COLO829 (cell line): ENCODE measurements at places on chromosomes 13 and 19.

DNA sequence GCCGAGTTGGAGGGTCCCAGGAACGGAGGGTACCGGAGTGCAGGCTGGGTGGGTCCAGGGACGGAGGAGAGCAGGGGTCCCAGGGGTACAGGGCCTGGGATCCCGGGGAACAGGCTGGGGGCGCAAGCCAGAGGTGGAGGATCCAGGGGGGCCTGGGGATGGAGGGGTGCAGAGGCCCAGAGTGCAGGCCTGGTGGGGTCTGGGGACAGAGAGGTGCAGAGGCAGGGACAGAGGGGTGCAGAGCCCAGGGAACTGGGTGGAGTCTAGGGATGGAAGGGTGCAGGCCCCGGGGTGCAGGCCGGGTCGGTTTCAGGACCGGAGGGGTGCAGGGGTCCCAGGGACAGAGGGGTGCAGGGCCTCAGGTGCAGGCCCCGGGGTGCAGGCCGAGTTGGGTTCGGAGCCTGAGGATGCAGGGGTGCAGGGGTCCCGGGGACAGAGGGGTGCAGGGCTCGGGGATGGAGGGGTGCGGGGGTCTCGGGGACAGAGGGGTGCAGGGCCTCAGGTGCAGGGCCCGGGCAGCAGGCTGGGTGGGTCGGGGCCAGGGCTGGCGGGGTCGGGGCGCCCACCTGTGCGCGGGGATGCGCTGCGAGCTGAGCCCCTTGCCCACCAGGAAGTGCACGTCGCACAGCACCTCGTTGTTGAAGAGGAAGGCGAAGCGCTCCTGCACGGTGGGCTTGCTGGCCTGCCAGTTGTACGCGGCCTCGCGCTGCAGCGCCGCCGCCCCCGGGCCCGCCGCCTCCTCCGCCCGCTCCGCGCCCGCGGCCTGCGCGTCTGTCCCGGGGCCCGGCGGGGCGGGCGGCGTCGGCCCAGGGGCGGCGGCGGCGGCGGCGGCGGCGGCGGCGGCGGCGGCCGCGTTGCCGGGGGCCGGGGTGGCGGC lies 545 bp downstream of the BTBD2 start:
- peak; percentile 6 for DNase-seq

DNA sequence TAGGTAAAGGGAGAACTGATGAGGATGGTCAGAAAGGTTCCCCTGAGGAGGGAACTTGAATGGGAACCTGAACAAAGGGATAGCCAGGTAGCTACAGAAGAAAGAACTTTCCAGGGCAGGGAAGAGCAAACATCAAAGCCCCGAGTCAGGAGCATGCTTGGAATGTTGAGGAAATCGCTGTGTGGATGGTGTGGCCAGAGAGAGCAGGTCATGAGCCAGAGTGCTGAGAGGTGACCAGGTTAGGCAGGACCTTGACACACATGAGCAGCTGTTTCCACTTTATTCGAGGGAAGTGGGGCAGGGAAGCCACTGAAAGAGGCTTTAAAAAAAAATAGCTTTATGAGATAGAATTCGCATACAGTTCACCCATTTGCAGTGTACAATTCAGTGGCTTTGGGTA lies 4.4 kb downstream of the RAB8A start:
- DNase-seq, result no peak

DNA sequence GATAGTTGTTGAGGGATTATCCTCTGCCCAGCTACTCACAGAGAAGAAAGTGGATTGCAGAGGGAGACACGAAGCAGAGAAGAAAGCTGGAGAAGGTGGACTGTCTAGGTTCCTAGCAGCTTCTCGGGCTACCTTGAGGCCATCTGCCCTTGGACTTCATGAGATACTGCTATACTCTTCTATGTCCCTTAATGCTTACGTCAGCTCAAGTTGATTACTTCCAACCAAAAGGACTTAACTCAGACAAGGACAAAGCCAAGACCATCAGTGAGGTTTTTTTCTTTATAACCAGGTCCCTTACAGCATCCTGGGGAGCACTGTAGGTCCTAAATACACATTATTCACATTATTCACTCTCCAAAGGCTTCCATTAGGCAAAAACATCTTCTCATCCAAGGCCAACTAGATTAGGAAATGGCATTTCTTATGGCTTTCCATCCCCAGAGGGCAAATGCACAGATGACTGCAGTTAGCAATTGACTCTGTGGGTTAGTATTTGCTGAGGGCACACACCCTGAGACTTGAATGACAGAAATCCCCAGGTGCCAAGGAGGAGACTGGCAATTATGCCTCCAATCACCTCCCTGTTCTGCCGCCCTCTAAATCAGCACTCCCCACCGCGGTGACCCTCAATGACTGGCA lies 4.1 kb upstream of the UBE2L5 start:
- no peak for DNase-seq

GRCh38 chr13:103537616-103538015 lies 471.4 kb upstream of the SLC10A2 start:
- no peak for DNase-seq

GRCh38 chr19:51440846-51441409 lies 17.3 kb downstream of the SIGLEC8 start:
- DNase-seq, result no peak

- no peak for DNase-seq
Measured at GRCh38 chr19:17871878-17872250, at the start of gene SLC5A5. TSS of gene SLC5A5 (plus strand) at chr19:17871945. CDS start at chr19:17872320, 375 bp downstream.

- no peak for DNase-seq
Measured at GRCh38 chr19:38072776-38073750, 151.0 kb downstream of the DPF1 start.

GRCh38 chr13:52950436-52950956 lies 78.1 kb upstream of the OLFM4 start:
- no peak for DNase-seq

DNA sequence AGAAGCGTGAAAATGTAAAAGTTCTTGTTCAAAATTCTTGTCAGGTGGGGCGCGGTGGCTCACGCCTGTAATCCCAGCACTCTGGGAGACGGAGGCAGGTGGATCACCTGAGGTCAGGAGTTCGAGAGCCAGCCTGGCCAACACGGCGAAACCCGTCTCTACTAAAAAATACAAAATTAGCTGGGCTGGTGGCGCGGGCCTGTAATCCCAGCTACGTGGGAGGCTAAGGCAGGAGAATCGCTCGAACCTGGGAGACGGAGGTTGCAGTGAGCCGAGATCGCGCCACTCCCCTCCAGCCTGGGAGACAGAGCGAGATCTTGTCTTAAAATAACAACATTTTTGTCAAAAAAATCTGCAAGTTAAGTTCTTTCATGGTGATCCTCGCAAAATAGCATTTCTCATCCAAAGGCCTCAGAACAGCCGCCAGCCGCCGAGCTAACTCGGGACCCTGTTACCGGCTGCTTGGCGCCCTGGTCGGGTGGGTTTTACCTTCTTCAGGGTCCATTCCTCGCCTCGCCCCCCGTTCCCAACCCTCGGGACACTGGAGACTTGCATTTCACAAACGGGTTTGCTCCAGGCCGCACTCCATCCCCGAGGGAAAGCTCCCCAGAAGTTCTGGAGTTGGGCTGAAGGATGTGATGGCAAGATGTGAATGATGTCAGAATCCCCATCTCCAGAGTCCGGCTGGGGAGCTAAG lies 1.6 kb downstream of the LATS2 start:
- no peak for DNase-seq

DNA sequence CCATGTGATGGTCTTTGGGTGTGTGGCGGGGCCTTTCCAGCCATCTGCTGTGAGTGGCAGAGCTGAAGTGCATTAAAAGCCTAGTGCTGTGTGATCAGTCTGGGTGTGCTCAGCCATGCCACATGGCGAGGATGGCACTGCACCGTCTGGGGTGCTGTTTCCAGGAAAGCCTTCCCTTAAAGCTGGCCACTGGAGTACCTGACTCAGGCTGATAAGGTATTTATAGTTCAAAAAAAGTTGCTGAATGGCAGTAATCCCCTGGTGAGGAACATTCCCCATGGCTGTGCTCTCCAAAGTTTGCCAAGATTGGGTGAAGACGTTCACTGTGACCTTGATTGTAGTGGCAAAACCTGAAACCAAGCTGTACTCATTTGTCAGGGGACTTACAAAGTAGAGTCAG lies 6.0 kb downstream of the GPI start:
- DNase-seq, result no peak

DNA sequence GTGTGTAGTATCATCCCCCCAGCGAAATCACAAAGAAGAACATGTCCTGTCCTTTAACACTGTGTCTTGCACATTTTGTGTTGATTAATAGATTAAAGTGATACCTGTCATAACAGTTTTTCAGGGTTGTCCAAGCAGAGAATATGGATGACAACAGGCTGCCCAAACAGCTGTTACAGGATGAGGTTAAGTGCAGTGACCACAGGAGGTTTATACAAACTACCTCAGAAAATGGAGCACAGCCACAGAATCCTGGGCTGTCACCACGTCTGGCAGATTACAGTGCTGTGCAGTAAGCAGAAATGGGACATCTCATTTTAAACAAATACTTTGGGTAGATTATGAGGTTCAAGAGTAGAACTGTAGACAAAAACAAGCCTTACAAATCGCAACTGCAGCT lies 575.6 kb downstream of the DCT start:
- DNase-seq, result no peak

GRCh38 chr19:32465176-32465575 lies 59.6 kb downstream of the DPY19L3 start:
- DNase-seq, result no peak

DNA sequence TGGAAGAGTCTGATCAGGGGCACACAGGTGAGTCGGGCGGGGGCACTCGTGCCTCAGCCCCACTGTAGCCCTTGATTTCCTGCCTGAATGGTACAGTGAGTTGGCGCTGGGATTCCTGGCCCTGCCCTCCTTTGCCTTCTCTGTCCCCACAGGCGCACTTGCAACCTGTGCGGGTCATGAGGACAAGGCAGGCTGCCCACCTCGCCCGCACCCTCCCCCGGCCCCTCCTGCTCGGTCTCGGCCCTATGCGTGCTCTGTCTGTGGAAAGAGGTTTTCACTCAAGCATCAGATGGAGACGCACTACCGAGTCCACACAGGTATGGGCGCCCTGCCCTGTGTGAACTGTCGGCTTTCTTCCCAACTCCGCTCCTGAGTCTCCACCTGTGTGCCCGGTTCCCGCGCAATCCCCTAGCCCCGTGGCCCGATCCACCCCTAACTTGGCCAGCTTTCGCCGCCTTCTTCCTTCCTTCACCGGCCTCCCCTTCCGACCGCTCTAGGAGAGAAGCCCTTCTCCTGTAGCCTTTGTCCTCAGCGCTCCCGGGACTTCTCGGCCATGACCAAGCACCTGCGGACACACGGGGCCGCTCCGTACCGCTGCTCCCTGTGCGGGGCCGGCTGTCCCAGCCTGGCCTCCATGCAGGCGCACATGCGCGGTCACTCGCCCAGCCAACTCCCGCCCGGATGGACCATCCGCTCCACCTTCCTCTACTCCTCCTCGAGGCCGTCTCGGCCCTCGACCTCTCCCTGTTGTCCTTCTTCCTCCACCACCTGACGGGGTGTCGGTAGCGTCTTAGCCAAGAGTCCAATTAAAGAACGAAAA lies 1.6 kb upstream of the KMT2B start:
- DNase-seq, result peak; percentile 64

DNA sequence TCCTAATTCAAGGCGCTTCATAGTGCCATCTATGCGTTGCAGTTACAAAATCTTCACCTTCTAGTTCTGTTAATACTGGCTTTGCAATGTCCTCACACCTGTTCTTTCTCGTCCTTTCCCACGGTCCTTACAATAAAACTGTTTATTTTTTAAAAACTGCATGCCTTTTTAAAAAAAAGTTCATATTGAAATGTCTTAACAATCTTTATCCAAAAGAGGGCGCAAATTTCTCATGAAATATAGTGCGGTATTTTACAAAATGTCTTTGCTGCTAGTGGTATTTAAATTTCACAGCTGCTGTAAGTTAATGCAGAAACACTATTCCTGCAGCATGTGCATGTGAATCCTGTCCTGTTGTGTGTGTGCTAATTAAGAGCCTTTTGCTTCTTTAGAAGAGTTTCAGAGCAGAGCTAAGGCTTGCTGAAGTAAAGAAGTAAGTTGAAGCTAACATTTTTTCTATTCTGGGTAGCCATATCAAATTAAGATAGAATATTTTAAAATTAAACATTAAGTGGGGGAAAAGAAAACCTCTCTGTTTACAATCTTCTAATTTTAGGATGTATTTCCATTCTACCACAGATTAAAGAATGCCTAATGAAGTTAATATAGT lies 15.8 kb upstream of the CLDN10 start:
- DNase-seq, result no peak

- DNase-seq, result no peak
Measured at GRCh38 chr13:78881751-78882150, 222.8 kb upstream of the OBI1 start.

GRCh38 chr13:113798200-113798811 lies 39.3 kb downstream of the TMEM255B start:
- DNase-seq, result no peak

DNA sequence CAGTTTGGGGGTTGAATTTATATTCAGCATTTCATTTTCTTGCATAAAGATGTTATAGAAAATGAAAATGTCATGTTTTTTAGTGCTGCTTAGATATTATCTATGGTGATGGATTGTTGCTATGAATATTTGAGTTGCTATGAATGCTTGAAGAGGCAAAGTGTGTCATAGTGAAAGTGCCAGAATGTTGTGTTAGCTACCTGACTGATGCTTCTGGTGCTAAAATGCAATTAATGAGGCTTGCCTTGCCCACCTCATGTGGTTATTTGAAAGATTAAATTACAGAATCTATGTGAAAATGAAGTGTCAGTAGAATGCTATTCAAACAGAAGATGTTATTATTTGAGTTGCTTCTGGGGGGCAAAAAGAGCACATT lies 62.7 kb upstream of the MYCBP2 start:
- DNase-seq, result no peak

DNA sequence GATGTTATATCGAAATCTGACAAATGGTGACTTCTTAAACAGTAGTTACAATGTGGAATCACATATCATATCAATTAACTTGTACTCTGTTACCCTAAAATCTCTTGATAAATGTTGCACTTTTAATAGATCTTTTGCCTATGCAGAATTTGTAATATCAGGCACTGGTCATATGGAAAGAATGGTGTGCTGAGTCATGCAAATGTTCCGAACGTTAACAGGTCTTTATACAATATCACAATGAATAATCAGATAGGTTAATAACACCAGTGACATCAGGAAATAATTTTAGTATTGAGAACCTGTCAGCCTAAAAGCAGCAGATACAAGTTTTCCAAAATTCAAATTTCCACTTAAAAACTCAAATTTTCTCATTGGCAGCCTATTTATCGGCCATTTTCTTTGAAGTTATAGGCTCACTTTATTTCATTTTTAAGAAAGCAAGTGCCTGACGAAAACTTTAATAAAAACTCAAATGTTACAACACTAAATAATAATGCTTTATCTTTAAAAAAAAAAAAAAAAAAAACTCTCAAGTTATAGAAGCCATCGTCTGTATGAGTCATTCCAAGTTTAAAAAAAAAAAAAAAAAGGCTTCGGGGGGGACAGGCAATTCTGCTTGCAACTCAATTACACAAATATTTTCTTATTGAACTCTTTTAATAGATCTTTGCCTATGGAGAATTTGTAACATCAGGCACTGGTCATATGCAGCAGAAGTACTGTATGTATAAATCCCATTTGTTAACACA lies 180.9 kb downstream of the DIAPH3 start:
- DNase-seq, result peak; percentile 8
